ENCODE measurements at places on chromosomes 3 and 15.

- DNase-seq: no peak
These were observed 11.7 kb upstream of the SPATA12 start for GRCh38 chr3:57048728-57049127.

GRCh38 chr3:12131351-12132090 is 27.2 kb downstream of the TIMP4 start:
- no peak for DNase-seq

DNA sequence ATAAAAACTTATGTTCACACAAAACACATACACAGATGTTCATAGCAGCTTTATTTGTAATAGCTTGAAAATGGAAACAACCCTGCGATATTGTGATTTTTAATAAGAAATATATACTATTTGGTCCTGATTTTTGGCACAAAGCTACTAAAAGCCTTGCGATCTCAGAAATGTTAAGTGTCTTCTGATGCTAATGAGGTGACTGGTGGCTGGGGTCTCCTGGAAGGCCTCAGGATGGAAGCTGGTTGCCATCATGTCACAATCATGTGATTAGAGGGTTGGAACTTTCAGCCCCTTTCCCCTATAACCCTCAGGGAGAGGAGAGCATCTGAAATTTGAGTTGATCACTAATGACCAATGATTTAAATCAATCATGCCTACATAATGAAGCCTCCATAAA is 278.4 kb upstream of the UBE2E1 start:
- no peak for DNase-seq

GRCh38 chr15:35088329-35088728 is 3.2 kb upstream of the NANOGP8 start:
- DNase-seq: no peak

GRCh38 chr3:196072313-196072712 is 9.6 kb downstream of the TFRC start:
- no peak for DNase-seq

DNA sequence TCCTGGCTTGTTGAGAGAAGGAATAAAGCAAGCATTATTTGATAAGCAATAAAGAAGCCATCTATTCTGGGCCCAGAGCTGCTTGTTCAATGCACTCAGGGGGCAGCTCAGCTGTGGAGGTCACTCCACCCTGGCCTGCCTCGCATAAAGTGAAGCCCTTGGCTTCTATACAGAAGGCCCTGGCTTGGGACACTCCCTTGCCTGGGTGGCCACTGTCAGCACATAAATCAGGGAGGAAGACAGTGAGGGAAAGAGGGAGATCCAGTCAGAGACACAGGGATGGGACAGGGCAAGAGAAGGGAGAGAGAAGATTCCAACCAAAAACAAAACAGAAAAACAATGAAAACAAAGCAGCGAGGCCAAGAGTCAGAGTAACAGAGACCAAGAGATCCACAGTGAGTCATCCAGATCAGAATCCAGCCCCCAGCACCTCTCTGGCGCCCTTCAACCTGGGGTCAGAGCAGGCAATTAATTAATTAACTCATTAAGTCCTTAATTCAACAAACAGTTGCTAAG is 11.8 kb downstream of the INSYN1 start:
- DNase-seq: no peak

DNA sequence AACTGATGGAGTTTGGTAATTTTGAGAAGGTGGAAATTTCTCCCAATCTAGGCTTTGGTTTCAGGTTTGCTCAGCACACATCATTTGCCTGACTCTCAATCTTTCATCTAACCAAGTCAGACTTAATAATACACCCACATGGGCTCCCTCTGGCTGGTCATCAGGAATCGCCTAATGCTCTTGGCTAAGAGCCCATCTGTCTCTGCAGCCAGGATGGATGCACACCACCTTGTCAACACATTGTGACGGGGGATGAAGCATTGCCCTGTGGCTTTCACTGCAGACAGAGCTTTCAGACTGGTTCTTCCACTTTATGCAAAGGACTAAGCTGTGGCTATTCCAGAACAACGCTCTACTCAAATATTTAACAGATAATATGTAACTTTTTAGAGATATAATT is 3.0 kb upstream of the HDGFL3 start:
- no peak for DNase-seq

DNA sequence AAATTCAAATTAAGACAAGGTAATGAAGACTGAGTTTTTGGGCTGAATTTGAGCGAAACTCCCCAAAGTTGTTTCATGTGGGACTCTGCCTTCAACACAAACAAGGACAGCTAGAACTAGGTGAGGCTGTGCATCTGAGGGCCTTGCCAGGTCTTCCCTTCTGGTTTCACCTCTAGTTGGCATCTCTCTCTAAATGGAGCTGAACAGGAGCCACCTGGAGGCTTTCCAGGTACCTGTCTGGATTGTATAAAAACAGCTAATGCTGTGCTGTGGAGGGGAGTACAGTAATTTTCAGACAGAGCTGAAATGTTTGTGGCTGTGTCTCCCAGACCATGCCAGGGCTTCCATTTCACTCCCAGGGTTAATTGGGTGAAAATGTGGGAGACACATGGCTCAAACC is 27.1 kb downstream of the TRIM71 start:
- no peak for DNase-seq

- DNase-seq: peak; percentile 81
These were observed 147.0 kb upstream of the SLCO3A1 start for GRCh38 chr15:91706322-91707032.

DNA sequence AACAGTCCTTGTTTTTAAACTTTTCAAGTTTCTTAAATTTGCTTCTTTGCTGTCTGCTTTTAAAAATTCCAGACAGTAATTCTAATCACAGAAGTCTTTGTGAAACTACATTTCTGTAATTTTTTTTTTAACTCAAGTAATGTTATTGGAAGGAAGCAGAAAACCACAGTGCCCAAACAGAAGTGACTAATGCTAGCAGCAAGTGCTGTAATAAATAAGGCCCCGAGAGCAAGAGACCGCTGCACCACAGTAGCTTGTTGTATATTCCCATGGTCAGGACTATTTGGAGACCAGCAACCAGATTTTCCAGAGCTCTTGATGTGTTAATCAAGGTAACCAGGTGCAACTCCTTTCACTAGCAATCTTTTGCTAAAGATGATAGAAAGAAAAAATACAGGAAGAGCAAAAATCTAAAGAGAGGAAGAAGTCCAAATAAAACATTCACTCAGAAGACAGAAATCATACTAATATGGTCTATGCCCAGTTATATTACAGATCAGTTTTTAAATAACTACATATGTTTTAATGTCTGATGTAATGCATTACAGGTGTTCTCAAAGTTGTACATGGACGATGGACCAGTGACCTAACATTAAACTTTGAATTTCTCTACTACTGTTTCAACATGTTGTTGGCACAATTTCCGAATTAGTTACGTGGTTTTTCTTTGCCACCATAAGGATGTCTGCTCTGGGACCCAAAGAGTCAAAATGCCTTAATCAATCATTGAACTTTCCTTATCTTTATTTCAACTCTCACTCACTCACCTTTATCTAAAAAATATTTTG is 36.4 kb downstream of the WWTR1 start:
- DNase-seq: peak; percentile 78

DNA sequence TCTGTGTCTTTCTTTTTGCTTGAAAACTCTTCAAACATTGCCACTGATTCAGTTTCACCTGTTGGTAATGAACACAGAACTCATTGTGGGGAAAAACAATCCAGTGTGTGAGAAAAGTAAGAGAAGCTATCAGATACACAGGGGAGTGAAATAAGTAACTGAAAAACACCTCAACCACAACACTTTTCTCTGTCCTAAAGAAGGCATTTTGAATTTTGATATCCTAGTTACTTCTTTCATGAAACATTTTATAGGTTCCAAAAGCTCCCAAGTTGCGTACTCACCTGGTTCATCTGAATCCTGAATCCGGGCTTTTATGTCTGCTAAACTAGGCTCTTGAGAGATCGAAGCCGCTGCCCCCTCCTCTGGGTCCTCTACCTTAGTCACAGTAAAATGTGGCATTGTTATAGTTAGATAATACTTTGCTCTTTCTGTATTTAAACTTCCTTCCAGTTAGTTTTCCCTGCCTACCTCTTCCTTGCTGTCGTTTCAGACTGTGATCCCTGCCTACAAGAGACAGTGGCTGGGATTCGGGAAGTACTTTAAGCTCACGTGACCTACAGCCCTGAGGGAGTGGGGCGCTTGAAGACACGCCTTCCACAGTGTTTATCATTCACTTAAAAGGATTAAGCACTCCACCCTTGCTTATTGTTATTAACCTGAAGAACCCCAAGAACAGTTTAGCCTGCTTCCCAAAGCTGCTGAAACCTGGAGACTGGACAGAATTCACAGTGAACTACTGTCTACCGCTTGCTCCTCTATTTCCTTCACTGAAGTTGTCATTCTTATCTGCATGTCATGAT is 19.1 kb downstream of the SLC12A6 start:
- DNase-seq: no peak

DNA sequence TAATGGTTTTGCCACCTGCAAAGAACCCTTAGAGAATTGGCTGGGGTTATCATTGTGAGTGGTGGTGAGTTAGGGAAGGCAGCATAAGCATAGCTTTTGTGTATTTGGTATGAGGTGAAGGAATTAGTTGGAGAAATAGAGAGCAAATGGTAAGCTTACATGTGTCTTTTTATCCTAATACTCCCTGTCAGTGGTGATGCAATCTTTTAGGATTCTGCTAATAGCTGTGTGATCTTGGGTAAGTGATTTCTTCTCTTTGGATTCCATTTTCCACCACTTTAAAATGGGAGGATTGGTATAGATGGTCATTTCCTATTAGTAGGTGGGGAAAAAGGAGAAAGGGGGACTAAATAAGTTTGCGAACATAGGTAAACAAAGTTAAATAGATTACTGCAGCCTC is 30.9 kb downstream of the PIAS1 start:
- DNase-seq: no peak

DNA sequence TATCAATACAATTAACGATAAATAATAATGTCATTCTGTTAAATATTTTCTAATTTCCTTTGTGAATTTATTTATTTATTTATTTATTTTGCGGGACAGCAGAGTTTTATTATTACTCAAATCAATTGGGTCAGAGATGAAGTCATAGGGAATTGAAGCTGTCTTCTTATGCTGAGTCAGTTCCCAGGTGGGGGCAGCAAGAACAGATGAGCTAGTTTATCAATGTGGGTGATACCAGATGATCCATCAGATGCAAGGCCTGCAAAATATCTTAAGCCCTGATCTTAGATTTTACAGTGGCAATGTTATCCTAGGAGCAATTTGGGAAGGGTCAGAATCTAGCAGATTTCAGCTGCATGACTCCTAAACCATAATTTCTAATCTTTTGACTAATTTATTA is 1050.3 kb downstream of the OTOL1 start:
- no peak for DNase-seq

DNA sequence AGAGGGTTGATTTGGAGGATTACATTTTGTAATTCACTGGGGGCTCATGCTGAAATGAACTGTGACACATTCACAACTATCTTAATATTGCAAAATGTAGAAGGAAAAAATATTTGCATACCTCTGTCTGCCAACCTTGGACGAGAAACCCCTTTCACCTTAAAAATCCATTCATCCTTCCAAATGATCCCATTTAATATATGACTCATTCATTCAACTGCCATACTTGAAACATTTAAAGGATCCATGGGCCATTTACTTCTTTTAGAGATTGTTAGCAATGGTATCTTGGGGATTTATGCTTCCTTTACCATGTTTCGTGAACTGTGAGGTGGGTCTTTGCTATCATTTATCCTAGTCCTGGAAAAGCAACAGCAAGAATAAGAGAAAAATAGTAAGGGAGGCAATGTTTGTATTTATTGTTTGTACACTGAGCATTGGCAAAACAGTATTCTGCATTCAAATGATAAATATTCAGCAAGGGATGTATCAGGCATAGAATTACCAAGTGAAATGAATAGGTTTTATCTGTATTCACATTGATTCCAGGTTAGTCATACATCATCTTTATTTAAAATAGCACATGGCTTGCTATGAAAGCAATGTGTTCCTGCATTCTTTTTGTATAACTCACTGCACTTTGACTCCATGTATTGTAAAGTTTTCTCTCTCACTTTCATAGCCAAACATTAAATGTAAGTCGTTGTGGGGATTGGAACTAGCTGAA is 378.1 kb downstream of the NSUN3 start:
- peak; percentile 85 for DNase-seq

GRCh38 chr15:74307827-74308811 is 59.3 kb downstream of the CYP11A1 start:
- DNase-seq: peak; percentile 48

DNA sequence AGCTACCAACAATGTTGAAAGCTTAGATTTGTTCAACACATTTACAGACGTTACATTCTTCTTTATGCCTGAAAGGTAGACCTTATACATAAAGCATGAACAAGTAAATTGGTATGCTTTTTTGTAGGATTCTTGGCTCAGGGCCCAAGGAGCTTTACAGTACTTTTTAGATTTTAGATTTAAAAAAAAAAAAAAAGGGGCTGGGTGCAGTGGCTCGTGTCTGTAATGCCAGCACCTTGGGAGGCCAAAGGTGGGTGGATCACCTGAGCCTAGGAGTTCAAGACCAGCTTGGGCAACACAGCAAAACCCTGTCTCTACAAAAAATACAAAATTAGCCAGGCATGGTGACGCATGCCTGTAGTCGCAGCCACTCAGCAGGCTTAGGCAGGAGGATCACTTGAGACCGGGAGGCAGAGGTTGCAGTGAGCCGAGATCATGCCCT is 39.7 kb downstream of the MEF2A start:
- peak; percentile 34 for DNase-seq

DNA sequence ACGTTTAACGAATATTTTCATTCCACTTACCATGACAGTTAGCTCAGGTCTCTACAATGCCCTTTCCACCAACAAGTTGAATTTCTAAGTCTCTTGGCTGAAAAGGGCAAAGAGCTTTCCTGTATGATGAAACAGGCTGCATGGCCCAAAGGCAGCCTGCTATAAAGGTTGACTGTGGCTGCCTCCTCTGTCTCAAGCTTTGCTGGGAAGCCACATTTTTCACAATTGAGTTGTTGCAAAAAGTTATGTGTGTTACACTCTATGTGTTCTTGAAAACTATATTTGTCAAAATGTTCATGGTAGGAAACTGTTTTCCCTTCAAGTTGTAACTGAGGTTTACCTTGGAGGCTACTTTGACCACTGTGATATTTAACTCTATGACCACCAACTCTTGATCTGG is 49.5 kb downstream of the DZIP1L start:
- DNase-seq: no peak

- DNase-seq: no peak
These were observed 47.4 kb upstream of the MITF start for GRCh38 chr3:69691860-69692259.

- no peak for DNase-seq
These were observed 153.6 kb upstream of the LINGO1 start for GRCh38 chr15:77786181-77786890.

DNA sequence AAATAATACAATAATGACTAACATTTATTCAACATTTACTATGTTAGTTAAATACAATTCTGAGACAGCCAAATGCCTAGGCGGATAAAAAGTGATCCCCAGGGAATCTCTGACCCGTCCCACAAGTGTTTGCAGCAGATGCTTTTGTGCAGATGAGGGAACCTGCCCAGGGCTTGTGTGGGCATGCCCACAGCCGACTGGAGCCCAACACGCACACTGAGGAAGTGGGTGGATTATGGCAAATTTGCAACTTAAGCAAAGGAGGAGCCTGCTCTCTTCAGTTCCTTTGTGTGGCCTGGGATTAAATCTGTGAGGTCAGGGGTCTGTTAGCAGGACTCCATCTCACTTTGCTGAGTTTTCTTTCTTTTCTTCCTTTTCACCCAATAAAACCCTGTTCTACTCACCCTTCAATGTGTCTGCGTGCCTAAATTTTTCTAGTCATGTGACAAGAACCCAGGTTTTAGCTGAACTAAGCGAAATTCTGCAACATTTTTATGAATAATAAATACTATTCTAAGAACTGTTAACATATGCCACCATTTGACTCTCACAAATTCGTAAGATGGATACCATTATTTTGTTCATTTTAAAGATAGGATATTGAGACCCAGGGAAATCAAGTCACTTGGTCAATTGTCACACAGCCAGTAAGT is 13.9 kb upstream of the RTP1 start:
- peak; percentile 54 for DNase-seq
